ENCODE measurements at places on chromosomes 2 and 18.
A peak's percentile ranks its signal among the peaks of the same experiment; 100 is the strongest.

DNA sequence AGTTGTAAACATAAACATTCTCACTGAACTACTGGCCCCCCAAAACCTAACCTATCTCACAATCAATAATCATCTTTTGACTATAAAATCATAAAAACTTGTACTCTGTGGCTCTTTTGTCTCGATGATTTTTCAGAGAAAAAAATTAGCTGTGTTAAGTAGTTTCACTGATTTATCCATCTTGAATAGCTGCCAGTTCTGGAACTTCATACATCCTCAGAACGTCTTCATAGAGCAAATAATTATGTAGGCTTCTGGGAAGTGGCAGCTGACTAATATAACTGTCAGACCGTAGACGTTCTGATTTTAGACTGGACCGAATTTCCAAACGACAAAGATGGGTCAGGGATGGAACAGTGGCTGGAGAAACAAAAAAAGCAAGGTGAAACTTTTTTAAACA is 97.3 kb upstream of the CHAC2 start:
- no peak for DNase-seq

GRCh38 chr2:96916156-96916630 is 46.3 kb upstream of the SEMA4C start:
- no peak for DNase-seq

GRCh38 chr2:165114346-165114939 is 89.4 kb downstream of the SCN3A start:
- DNase-seq = peak; percentile 10

DNA sequence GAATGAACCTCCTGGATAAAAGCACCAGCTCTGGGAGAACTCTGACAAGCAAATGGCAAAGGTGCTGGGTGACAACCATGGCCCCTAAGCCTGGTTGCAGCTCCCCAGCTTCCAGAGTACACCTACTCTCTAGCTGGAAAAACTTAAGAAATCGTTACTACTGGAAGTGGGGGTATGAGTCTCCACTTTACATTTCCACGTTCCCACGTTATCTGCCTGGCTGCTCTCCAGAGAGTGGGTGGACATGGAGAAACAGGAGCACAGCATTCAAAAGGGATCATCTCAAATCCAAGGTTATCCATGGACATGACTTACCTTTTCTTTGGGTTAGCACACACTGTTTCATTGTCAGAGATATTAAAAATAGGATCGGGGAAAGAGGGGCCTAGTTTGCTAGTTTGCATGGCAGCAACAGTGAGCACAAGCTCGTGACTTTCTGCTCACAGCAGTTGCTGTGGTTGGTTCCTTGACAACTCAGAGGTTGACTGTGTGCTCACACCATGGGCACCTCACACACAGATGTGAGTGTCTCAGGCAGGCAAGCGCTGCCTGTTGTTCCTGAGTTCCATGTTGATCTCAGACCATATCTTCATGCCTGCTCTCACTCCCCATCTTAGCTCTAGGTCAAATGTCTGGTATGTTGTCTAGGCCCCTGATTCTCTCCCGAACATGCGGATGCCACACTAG is 32.5 kb downstream of the PTPN18 start:
- no peak for DNase-seq

DNA sequence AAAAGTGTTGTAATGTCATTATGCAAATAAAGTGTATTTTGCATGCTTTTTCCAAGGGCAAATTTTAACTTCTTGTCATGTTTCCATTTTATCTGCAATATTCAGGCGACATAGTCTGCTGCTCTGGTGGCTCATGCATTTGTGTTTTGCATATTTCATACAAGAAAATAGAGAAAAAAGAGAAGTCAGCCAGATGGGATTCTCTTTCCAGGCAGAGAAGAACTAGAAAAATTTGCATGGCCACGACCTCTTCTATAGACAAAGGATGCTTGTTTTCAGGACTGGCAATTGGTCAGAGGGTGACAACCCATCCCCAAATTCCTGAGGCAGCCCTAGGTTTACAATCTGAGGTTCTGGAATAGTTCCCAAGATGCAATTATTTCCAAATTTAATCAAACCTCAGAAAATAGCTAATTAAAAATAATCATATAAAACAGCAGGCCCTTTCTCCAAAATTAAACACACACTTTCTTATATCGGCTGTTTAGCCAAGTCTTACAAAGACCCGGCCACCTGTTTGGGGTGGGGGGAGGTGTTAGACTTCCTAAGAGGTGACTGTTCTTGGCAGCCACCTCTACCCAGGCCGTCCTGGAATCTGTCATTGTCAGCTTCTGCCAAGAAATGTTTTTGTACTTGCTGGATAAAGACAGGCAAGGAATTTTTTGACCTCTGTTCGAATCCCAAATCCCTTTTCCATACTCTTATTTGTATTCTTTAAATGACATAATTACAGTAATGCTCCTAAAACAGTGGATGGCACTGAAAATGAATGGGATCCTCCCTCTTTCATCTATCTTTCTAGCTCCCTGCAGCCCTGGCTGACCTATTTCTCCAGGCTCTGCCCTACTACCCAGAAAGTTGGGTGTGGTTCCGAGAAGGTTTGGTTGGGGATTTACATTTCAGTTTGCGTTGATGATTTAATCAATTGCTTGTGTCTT is 20.8 kb upstream of the SOS1 start:
- no peak for DNase-seq

DNA sequence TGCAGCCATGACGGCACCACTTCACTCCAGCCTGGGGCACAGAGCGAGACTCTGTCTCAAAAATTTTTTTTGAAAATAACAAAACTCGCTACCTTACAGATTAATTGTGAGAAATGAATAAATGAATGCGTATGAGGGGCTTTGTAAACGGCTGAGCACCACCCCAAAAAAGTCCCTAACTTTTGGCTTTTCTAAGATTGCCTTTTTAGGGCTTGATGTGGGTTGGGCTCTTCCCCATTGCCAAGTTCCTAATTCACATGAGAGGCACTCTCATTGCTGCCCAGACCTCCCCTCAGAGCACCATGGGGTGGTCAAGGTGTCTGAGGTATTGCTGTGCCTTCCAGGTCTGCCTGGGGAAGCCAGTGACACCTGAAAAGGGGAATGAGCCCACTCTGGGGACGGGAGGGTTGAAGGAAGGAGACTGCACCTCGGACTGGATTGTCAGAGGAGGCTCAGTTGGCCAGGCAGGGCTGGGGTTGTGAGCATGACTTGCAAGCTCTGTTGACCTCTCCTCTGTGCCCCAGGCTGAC is 186.4 kb downstream of the PRKCE start:
- DNase-seq = no peak

- no peak for DNase-seq
These were observed 13.8 kb downstream of the ZNF2 start for GRCh38 chr2:95179451-95179850.

- no peak for DNase-seq
These were observed 41.3 kb downstream of the RHOB start for GRCh38 chr2:20488201-20488641.

- DNase-seq = no peak
These were observed 834.9 kb downstream of the DPP10 start for GRCh38 chr2:115277366-115277765.

GRCh38 chr2:110866045-110866444 is 133.7 kb downstream of the ACOXL start:
- DNase-seq = no peak

DNA sequence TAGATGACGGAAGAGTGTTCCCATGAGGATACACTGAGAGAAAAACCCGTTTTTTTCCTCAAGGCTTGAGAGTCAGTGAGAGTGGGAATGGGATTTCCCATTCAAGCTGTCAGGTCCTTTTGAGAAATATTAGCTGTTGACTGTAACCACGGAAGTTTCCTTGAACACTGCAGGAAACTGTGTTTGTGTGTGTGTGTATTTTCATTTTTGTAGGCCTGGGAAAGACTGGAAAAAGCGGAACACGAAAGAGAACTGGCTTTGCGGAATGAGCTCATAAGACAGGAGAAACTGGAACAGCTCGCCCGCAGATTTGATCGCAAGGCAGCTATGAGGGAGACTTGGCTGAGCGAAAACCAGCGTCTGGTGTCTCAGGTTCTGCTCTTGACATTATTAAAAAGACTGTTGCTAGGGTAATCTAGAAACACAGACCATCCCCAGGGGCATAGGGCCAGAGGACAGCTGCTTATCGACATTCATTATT is 98.8 kb upstream of the EML6 start:
- DNase-seq = no peak

GRCh38 chr2:88492002-88492401 is 39.5 kb upstream of the FOXI3 start:
- no peak for DNase-seq

- no peak for DNase-seq
These were observed 7.7 kb upstream of the ARID5A start for GRCh38 chr2:96528700-96529375.

DNA sequence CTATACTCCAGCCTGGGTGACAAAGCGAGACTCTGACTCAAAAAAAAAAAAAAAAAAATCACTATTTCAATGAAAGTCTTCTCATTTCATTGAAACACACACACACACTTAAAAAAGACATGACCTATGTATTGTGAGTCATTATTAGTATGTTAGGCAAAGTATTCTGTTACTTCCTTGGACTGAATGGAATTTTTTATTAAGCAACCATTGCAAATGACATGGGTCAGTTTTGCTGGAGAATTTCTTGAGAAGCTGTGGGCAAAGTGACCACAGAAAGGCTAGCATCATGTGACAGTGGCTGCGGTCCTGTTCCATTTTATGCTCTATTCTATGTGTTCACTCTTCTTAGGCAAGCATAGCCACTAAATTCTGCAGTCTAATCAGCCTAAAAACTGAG is 695.7 kb downstream of the TDRD15 start:
- no peak for DNase-seq

GRCh38 chr18:55307505-55307904 is 280.5 kb downstream of the TCF4 start:
- no peak for DNase-seq

DNA sequence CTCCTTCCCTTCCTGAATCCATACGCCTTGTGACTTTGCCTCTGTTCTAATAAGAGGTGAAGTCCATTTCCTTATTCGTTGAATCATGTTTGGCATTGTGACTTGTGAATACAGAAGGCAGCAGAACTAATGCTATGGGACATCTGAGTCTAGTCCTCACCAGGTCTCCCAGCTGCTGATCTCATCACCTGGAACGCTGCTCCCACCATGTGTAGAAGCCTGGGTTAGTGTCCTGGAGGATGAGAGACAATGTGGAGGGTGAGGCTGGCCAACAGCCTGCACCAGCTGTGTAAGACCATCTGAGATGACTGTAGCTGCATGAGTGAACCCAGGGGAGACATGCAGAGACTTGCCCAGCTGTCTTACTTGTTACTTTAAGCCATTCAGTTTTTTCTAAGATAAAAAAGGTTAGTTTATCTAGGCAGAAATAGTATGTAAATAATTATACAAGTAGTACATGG is 3.5 kb upstream of the HAAO start:
- no peak for DNase-seq

GRCh38 chr2:98393354-98393753 is 47.1 kb downstream of the CNGA3 start:
- DNase-seq = no peak

GRCh38 chr2:241550616-241551580 is 7.6 kb upstream of the BOK start:
- DNase-seq = no peak

GRCh38 chr2:24859968-24860600 is 60.0 kb downstream of the ADCY3 start:
- DNase-seq = no peak

DNA sequence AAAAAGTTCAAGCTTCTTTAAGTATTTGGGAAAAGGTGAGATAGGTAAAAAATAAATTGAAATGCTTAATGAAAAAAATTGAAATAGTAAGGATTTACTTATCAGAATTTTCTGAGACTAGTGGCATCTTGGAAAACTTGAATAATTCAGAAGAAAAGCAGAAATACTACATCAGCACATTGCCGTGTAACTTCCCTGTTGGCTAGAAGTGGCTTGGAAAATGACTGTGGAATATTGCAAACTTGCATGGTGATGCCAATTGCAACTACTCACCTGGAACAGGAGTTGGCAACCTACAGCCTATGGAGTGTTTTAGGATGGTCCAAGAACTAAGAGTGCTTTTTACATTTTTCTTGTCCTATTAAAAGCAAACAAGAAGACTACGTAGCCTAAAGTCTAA is 603.5 kb upstream of the VRK2 start:
- no peak for DNase-seq

DNA sequence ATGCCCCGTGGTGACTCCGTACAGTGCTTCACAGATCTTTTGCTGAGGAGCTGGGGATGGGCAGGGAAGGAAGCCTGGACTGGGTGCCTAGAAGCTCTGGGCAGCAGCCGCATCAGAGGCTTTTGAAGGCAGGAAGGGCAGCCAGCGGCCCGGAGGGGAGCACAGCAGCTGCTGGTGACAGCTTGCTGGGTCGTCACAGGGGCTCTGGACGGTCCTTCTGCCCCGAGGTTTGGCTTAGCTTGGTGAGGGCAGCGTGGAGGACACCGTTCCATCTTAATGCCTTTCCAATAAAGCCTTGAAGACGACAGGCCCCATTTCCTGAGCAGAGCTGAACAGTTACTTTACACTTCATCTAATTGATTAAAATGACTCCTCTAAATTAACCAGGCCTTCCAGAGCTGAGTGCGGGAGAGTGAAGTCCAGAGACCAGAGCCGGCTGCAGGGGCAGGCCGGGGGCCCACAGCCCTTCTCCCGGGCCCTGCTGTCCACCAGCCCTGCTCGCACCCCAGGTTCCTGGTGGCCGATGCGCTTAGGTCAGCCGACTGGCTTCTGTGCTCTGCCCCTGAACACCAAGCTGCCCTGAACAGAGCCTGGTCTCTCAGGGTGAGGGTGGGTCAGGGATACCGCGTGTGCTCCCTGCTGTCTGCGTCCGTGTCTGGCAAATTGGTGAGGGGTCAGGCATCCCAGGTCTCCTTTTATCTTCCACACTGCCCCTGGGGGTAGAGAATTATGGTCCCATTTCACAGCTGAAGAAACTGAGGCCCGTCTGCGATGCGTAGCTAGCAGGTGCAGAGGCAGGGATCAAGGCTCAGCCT is 43.5 kb downstream of the RRM2 start:
- DNase-seq = no peak

- DNase-seq = no peak
These were observed 175.8 kb downstream of the IRS1 start for GRCh38 chr2:226623587-226624368.

DNA sequence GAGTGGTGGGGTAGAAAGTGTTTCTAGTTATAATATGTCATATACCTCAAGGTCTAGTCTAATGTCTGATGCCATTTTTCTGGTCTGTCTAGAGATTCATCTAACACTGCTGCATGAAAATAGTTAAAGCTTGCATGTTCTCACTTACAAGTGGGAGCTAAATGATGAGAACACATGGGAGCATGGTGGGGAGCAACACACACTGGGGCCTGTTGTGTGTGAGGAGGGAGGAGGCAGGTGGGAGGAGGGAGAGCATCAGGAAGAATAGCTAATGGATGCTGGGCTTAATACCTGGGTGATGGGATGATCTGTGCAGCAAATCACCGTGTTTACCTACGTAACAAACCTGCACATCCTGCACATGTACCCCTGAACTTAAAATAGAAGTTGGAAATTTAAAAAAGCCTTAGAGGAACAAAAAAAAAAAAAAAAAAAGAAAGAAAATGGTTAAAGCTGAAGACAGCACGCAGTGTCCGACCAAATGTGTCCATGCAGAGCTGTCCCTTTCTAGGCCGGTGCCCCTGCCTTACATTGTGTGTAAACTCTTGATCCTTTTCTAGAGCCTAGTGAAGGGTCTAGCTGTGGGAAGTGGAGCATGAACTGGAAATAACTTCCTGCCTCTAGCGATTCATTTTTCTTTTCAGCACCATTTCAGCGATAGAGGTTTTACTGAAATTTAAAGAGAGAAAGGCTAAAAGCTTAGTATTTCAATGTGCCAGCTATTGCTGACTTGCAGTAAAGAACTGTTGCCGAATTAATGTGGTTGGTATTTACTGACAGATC is 94.0 kb downstream of the FMNL2 start:
- no peak for DNase-seq

Measured in amniotic stem cell (primary cell).